NT2/D1 (cell line): ENCODE measurements at places on chromosomes 2 and 18.
A peak's percentile ranks its signal among the peaks of the same experiment; 100 is the strongest.

GRCh38 chr2:112733456-112733855 is 12.6 kb downstream of the NT5DC4 start:
- DNase-seq: no peak

- DNase-seq: no peak
These were observed 7.0 kb downstream of the ASAP2 start for GRCh38 chr2:9213477-9214051.

DNA sequence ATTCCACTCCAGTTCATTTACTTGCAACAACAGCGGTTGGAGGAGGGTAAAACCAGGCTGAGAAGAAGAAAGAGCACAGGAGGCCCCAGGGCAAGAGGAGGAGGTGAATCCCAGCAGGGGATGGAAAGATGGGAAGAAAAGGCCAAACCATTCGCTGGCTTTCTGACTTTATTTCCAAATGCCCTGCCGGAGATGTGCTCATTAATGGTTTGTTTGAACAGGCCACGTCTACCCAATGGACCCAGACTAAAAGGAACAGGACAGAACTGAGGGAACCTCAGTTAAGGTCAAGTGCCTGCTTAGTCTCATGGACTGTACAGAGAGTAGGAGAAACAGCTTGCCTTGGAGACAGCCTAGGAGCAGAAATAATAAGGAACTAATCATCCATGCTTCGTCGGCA is 121.6 kb upstream of the NDUFV2 start:
- DNase-seq: peak; percentile 40

DNA sequence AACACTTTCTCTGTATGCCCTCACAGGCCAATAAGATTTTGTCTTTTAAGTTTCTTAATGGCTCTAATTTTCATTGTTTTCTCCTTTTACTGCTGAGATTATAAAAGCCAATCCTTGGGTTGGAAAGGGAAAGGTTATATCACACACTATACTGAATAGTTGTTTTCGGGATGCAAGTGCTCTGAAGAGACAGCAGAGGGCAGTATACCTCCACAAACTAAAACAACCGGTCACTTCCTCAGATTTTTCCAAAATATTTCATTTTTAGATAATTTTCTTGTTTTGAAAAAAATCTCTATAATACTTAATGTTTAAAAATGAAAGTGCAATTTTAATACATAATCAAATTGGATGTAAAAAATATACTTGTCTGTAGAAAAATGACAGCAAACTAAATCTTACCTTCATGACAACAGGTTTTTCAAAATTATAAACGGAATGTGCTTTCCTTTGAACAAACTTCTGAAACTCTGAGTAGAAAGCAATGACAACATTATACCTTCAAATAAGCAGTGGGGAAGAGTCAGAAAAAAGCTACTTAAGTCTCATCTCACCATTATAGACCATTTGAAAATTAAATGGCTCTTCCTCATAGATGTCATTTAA is 82.7 kb downstream of the ORC4 start:
- DNase-seq: no peak

GRCh38 chr18:28108814-28109213 is 68.1 kb downstream of the CDH2 start:
- DNase-seq: no peak

DNA sequence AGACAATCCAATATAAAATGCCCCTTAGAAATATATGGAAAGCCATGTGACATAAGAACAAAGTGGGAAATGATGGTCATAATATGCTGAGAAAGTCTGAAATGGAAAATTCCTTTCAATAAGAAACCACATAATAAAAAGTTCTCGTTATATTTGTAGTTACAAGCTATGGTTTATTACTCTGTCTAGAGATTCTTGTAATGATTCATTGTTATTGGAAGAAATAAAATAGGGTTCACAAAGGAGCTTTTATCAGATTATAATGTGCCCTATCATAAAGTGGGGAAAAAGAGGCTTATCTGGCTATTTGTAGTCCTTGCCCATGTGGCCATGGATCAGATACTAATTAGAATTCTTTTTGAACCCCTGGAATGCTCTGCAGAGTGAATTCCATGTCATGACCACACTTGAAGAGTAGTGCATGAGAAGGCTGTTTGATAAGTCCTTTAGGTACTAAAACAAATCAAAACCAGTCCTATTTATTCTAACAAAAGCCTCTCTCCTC is 420.7 kb upstream of the NRP2 start:
- DNase-seq: no peak

GRCh38 chr2:173354073-173354581 is 545 bp upstream of the CDCA7 start:
- DNase-seq: no peak

DNA sequence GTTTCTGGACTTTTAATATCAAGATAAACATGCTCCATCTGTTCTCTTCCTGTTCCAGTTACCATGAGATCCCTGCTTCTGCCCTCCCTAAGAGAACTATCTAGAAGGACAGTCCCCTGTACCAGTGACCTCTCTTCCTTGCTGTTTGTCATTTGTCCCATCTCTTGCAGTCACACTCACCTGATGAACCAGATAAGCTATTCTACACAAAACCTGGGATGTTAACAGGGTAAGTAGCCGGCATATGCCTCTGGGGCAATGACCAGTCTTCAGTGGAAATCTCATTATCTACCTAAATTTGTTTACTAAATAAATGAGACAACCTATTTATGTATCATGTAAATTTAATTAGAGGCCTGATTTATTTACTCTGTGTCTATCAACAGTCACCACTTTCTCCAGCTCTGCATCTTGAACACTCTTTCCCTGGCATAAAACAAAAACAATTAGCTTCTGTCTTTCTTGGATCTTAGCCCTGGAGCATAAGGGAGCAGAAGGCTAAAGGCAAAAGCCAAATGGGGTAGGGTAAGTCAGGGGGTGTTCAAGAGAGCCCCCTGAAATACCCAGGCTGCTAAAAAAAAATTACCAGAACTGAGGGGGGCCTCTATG is 337.7 kb downstream of the ALK start:
- DNase-seq: no peak

GRCh38 chr2:217326238-217327022 is 466.6 kb upstream of the TNP1 start:
- no peak for DNase-seq

- no peak for DNase-seq
These were observed 354.2 kb downstream of the FBXO15 start for GRCh38 chr18:73793386-73793785.

DNA sequence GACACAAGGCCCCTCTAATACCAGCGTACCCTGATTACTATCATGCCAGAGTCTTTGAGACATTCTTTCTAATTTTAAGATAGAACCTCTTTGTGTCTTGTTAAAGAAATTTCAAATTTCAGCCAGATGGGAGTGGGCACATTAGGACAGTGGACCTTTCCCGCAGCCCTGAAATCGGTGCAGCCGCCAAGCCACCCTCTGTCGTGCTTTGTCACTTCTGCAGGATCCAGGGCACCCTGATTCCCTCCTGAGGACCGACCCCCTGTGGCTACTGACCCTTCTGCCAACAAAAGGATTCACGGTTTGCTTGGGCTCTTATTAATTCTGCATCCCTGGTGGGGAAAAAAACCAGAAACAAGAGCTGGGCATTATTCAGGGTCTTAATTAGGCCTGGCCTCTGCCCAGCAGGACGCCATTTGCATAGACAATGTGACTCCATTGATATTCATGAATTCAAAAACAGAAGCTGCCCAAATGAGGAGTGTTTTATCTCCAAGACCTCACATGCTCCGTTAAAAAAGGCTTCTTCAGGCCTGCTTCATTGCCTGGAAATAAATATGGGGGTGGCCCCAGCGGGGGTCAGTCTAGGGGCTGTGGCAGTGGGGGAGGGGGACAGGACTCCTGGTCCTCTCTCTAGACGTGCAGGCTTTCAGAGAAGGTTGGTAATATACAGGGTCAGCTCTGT is 116.9 kb downstream of the ALPK2 start:
- DNase-seq: peak; percentile 87

DNA sequence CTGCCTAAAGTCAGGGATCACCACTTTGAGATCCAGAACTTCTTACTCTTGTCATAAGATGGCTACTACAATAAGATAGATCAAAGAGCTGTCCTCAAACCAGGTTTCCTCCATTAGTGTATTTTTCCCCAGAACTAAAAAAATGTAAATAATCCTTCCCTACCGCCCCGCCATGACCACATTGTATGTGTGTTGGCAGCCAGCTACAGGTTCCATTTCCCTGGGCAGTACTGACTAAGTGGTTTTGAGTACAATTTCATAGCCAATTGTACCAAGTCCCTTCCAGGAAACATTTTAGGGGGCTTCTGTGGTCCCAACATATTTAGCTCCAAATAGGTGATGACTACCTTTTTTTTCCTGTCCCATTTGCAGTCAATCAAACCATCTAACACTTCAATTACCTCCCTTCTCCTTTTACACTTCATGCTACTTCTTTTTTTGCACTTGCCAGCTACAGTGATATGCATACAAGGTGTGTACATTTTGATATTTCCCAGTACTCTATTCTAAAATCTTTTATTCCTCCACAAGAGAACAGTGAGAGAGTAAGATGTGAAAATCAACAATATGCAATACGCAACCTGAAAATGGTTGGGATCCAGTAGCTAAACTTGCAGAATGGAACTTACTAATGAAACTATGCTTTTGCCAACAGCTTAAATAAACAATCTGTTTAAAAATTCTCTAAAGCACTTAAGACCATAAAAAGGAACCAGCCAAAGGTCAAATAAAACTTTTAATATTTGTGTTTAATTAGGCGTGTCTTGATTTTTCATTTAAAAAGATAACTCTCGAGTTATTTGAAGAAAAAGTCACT is 3.9 kb downstream of the PUM2 start:
- DNase-seq: no peak

GRCh38 chr2:199018826-199019225 is 438.9 kb downstream of the SATB2 start:
- DNase-seq: no peak

- DNase-seq: peak; percentile 58
These were observed 253.4 kb downstream of the ETAA1 start for GRCh38 chr2:67650291-67651133.

- no peak for DNase-seq
These were observed 52.0 kb downstream of the PHLPP1 start for GRCh38 chr18:62767321-62767720.

DNA sequence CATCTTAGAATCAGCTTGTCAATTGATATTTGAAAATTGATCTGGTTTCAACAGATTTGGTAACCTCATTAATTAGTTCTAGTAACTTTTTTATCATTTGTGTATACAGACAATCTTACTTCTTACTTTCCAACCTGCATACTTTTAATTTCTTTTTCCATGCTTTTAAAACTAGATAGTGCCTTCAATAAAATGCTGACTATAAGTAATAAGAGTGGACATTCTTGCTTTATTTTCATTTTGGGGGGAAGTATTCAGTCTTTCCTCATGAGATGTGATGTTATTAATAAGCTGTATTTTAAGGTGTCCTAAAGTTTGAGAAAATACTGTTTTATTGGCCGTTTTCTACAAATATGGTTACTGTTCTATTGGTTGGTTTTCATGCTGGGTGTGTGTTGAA is 109.1 kb downstream of the KCNH7 start:
- no peak for DNase-seq

DNA sequence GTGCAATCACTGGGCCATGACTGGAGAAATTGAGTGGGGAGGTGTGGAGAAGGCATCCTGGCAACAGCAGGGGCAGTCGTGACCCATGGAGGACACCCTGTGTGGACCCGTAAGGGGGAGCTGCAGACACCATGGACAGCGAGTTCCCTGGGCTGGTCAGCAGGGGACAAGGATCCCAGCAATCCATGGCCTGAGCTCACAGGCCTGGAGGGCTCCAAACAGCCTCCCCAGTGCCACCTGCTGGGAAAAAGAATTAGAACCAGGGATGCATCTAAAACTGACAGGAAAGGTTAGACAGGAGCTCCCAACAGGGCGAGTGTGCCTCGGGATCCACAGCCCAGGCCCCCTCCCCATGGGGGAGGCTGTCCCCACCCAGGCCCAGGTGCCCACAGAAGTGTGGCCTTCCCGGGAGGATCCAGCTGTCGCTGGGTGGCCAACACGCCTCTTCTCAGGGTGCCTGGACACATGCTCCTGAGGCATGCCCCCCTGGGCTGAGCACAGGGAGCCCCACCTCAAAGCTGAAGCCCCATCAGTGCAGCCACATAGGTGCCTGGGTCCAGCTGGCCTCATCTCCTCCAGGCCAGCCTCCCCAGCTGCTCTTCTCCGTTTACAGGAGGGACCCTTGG is 20.5 kb upstream of the KIF1A start:
- DNase-seq: peak; percentile 65

GRCh38 chr2:218429911-218430692 is 11.2 kb downstream of the VIL1 start:
- DNase-seq: no peak

GRCh38 chr2:195438692-195439091 is 218.3 kb upstream of the SLC39A10 start:
- no peak for DNase-seq

- DNase-seq: no peak
These were observed 331.9 kb upstream of the GULP1 start for GRCh38 chr2:187959821-187960220.

- no peak for DNase-seq
These were observed 38.2 kb upstream of the TWSG1 start for GRCh38 chr18:9296233-9297006.

GRCh38 chr18:32930695-32931301 is 158.0 kb upstream of the KLHL14 start:
- DNase-seq: no peak

DNA sequence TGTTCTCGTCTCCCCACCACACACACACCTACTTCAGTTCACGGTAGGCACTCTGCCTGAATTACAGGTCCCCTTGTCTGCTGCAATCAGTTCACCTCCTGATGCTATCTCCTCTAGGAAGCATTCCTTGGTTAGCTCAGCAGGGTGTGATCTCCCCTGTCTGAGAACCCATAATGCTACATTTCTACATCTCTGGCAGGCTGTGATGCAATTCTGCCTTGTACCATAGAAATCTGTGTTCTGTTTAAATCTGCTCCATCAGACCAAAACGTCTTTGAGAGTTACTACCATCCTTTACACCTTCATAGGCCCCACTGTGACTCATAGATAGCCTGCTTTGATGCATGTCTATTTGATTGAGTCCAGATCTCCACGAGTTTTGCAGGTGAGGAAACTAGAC is 103.9 kb downstream of the TTC32 start:
- DNase-seq: no peak

GRCh38 chr2:241412144-241412543 is 56.1 kb downstream of the FARP2 start:
- DNase-seq: no peak

DNA sequence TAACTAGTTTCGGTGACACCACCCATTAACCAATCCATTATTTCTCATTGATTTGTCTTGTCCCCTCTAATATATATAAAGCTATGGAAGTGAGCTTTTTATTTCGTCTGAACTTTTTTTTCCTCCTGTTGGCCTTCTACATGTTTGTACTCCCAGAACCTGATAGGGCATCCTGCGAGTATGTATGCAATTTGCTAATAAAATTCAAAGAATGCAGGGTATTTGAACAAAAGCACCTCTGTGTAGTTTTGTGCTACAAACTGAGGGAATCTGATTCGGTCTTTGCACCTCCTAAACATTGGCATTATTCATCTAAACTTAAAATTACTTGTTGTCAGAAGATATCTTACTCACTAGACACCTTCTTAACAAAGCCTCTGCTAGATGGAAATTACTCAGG is 242.9 kb upstream of the TMEFF2 start:
- no peak for DNase-seq

GRCh38 chr2:203582468-203582867 is 47.4 kb upstream of the RAPH1 start:
- DNase-seq: no peak
